ENCODE measurements at places on chromosomes 3 and 15.

GRCh38 chr3:98743071-98743470, 20.1 kb upstream of the ST3GAL6 start:
- DNase-seq, result no peak

DNA sequence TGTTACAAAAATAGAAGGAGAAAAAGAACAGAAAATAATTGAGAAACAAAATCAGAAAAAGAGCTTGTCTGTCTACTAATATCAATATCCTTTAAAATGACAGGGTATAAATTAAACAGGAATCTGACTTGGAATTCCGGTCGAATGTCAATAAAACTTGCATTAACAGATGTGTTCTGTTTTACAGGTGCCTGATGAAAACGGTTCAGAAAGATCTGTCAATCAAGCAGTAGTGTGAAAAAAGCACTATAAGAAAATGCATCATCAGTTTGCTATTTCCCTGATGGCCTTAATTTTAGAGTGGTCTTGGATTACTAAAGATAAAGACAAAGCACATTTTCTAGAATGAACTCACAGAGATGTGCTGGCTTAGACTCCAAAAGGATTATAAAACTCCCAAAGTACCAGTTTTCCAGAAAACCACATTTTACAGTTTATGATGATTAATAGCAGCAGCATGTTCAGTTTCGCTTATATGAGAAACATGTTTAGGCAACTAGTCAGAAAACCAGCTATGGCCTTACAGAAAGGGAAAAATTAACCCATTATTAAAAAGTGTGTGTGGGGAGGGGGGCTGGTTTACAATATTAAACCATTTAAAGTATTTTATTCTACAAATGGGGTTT, 8.2 kb upstream of the C3orf38 start:
- DNase-seq, result no peak

DNA sequence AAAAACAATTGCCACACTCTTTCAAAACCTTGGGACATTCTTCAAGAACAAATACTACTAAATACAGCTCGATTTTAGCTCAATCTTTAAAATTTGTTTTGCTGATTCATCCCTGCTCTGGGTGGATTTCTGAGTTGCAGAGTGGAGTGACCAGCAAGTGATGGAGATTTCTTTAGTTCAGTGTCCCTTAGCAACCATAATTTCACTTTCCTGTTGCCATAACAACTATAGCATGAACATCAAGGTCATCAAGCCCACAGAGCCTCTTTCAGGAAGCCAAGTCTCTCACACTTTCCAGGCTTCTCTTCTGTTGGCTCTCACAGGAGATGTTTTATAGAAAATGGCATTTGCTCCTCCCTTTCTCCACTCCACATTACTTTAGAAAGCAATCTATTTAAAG, 597.2 kb upstream of the ADAMTS9 start:
- DNase-seq, result no peak

DNA sequence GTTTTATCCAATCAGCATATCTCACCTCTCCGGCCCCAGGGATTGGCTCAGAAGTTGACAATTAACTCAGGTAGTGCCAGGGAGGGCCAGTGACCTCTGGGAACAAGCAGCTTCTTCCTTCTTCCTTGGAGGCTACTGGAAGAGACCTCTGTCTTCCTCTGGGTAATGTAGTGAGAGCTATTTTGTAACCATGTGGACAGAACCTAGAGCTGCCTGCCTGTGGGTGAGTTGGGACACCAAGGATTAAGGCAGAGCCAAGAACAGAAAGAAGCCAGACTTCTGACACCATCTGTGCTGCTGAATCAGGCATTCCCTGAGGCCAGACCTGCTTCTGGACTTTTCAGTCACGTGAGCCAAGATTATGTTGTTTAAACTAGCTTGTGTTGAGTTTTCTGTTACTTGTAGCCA, 5.9 kb upstream of the NDUFAF1 start:
- no peak for DNase-seq

DNA sequence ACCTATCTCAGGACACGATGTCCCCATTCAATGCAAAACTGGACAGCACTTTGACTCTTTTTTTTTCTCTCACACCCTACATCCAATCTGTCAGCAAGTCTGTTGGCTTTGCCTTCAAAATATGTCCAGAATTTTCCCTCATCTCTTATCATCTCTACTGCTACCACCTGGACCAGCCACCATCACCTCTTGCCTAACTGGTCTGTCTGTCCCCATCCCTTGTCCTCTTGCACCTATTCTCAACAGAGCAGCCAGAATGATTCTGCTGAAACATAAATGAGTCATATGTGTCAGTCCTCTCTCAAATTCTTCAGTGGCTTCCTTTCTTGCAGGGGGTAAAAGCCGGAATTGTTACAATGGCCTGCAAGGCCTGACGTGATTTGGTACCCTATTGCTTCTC, 105.8 kb downstream of the CYP19A1 start:
- no peak for DNase-seq

GRCh38 chr3:36852071-36852470, 87.7 kb upstream of the DCLK3 start:
- no peak for DNase-seq

- DNase-seq, result no peak
Measured at GRCh38 chr3:151946606-151947005, 73.2 kb downstream of the SUCNR1 start.

DNA sequence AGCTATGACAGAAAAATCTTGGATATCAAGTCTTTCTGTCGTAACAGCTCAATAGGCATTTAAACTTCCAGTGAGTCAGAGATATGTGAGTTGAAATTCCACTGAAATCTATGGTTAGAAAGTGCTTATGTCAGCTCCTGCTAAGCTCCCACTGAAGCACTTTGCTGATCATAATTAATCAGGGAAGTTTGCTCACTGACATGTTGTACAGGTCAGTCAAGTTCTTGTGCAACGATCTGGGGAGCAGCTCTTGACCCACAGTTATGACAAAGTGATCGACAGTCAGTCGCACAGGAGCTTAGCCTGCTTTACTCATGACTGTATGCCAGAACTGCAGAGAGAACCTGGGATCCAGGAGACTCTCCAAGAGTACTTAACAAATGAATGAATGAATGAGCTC, 453.5 kb downstream of the SOX2 start:
- DNase-seq, result no peak

DNA sequence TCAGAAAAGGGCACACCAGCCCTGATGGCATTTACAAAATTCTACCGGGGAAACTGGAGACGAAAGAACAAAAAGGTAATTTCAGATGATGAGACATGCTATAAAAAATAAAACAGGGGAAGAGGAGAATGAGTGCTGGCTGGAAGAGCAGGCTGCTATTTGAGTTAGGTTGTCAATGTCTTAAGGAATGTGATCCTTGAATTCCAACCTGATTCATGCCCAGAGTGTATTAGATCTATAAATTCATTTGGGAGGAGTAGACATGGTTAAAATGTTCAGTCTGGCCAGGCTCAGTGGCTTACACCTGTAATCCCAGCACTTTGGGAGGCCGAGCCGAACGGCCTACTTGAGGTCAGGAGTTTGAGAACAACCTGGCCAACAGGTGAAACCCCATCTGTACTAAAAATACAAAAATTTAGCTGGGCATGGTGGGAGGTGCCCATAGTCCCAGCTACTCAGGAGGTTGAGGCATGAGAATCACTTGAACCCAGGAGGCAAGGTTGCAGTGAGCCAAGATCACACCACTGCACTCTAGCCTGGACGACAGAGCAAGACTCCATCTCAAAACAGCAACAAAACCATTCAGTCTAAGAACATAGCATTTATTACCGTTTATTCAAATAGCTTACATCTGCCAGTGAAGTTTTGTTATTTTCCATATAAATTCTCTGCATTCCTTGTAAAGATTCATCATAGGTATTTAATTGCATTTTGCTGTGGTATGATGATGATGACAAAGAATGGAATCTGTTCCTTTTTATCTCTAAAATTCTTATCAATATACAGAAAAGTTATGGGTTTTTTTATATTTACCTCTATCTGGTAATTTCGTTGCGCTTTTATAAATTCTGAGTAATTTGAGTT, 126.7 kb upstream of the NR2E3 start:
- DNase-seq, result no peak

GRCh38 chr15:90266485-90266884, 1.0 kb downstream of the NGRN start:
- DNase-seq, result no peak

All from T follicular helper cell (primary cell).